Stimulated activated CD8-positive, alpha-beta memory T cell treated with anti-CD3 and anti-CD28 coated beads, Interleukin-4, amount 100 ng/mL, for 1 hour (primary cell): ENCODE measurements at places on chromosomes 5 and 9.

- no peak for DNase-seq
These were observed 8.2 kb downstream of the GALNT10 start for GRCh38 chr5:154198611-154199230.

GRCh38 chr5:91123291-91123690, 259.8 kb downstream of the ARRDC3 start:
- no peak for DNase-seq

- DNase-seq: no peak
These were observed 146.5 kb downstream of the MEF2C start for GRCh38 chr5:88736494-88736893.

DNA sequence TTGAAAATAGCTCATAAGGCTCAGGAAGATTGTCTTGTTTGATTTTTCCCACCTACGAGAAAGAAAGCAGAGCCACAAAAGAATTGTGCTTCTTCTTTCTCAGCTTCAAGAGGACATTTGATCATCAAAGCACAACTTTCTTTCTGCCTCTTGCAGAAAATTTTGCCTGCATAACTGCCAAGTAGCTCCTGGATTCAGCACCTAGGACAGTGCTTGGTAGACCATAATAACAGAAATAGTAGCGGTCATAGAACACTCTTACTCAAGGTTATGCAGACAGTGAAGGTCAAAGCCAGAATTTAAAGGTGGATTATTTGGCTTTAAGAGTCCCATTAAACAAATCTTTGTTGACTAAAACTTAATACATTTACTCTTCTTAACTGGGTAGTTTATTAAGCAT, 594.7 kb upstream of the CCNG1 start:
- DNase-seq: no peak
